ENCODE measurements at places on chromosomes 7 and 10. TPM values are rescaled to one million over a fixed set of nuclear protein-coding genes. Genes with fewer than 3 reads are reported as not detected.
A peak's percentile ranks its signal among the peaks of the same experiment; 100 is the strongest.

TSPAN13 gene
- polyA plus RNA-seq, result 34.3 TPM

CALML3 gene
- not detected for polyA plus RNA-seq

- no peak for DNase-seq
These were observed 4.1 kb upstream of the OIT3 start for GRCh38 chr10:72889391-72889831.

- no peak for DNase-seq
These were observed 6.6 kb upstream of the GIMAP7 start for GRCh38 chr7:150507947-150508602.

GRCh38 chr10:100482181-100482833 lies 19.5 kb downstream of the WNT8B start:
- peak; percentile 72 for DNase-seq

DNA sequence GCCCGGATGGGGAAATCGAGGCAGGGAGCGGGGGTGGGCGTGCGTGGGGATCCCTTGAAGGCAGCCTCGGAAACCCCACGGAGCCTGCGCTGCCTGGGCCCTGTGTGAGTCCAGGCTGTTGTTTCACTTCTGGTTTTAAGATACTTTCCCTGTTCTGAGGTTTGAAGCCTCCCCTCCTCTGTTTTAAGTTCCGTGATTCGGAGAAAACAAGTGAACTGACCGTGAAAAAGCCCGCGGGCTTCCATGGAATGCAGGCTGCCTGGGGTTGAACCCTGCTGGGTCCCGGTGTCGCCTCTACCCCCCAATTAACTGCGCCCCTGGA lies 401 bp downstream of the LRRC27 start:
- DNase-seq, result no peak

GRCh38 chr7:119944601-119944972 lies 328.4 kb upstream of the KCND2 start:
- DNase-seq, result no peak
